ENCODE measurements at places on chromosomes 7 and 10.

- H3K4me3 ChIP-seq: no peak overlapping the region
- H3K36me3 ChIP-seq: no peaks in the 10 kb centered on the region
- no peaks in the 10 kb centered on the region for H3K4me1 ChIP-seq
- no peaks in the 10 kb centered on the region for H3K27me3 ChIP-seq
- DNase-seq: no peak
- H3K27ac ChIP-seq: no peak overlapping the region
These were observed 4.9 kb downstream of the COL17A1 start for GRCh38 chr10:104080762-104081161.

DNA sequence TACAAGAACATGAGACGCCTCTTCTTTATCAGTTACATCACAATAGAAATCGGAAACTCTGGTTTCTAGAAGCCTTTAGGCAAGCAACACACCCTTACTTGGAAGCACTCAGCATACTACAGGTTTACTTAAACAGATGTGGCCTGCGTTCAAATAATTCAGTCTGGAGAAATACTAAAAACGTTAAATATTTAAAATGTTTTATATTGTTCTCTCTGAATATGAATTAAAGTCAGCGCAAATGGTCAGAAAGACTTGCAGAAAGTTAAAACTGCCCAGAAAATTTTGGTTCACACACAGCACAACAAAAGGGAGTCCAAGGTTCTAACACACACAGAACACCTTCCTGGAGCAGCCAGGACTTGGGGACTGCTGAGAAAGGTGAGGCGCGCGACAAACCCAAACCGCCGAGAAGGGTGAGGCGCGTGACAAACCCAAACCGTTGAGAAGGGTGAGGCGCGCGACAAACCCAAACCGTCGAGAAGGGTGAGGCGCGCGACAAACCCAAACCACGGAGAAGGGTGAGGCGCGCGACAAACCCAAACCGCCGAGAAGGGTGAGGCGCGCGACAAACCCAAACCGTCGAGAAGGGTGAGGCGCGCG lies 25.8 kb downstream of the ESYT2 start:
- H3K27ac ChIP-seq: no peak overlapping the region
- H3K4me3 ChIP-seq: no peak overlapping the region
- H3K27me3 ChIP-seq: no peaks in the 10 kb centered on the region
- peaks cover 31% of the 10 kb centered on the region for H3K36me3 ChIP-seq
- H3K4me1 ChIP-seq: no peaks in the 10 kb centered on the region

DNA sequence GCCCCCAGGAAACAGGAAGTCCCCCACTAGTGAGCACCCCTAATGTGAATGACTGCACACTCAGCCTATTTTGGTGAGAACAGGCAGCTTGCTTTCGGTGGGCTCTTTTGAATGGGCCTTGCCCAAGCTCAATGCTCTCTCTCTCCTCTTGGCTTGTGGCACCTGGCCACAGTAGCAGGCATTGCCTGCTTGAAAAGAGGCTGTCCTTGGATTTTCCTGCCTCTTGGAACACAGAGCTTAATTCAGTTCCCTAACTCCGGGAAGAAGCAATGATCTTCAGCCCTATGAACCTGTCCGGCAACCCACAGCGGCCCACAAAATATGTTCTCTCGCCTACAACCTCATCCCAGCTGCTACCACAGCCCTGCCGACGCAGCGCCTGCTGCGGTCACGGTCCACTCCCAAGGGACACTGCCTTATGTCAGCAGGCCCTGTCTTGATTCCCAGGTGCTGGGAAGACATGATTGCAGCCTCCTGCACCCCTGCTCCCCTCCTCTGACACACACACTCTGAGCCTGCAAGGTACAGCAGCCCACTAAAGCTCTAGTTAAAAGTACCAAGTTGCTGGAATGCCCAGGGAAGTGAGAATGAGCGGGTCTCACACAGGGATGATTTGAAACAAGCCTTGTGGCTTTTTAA lies 715.5 kb upstream of the GALNT17 start:
- H3K27me3 ChIP-seq: no peaks in the 10 kb centered on the region
- no peak for DNase-seq
- H3K4me1 ChIP-seq: peaks cover 15% of the 10 kb centered on the region
- H3K4me3 ChIP-seq: no peak overlapping the region
- peak overlapping the region; percentile 47 for H3K27ac ChIP-seq

DNA sequence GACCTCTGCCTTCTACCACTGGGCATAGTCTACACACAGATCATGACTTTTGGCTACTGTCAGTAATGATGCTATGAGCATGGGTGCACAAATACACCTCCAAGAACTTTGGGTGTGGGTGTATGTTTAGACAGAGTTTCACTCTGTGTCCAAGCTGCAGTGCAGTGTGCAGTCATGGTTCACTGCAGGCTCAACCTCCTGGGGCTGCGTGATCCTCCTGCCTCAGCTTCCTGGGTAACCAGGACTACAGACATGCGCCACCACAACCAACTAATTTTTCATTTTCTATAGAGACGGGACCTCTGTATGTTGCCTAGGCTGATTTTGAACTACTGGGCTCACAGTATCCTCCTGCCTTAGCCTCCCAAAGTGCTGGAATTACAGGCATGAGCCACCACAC lies 194.4 kb downstream of the NSUN6 start:
- H3K4me1 ChIP-seq: no peaks in the 10 kb centered on the region
- no peaks in the 10 kb centered on the region for H3K27me3 ChIP-seq
- H3K27ac ChIP-seq: no peak overlapping the region
- no peaks in the 10 kb centered on the region for H3K36me3 ChIP-seq
- no peak for DNase-seq

DNA sequence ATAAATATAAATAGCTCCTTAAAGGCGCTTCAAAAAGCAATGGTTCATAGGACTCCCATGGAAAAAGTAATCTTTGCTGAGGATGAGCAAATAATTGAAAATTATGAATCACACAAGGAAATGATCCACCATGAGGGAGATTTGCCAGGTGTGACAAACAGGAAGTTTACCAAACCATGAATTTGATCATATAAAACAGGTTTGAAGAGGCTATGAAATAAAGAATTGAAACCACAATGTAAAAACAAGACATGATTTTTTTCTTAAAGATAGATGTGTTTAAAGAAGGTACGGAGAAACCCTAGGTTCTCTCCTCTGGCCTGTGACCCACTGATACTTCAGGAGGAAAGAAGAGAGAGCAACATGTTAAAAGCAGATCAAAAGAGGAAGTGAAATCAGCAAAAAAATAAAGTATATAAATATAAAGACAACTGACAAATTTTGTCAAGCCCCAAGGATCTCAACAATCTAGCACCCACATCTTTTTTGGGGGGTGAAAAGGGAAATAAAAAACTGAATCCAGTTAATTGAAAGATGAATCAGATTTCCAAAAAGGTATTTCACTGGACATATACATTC lies 111.3 kb upstream of the ASAH2 start:
- H3K4me1 ChIP-seq: no peaks in the 10 kb centered on the region
- H3K27ac ChIP-seq: no peak overlapping the region
- no peaks in the 10 kb centered on the region for H3K27me3 ChIP-seq
- no peak overlapping the region for H3K4me3 ChIP-seq

DNA sequence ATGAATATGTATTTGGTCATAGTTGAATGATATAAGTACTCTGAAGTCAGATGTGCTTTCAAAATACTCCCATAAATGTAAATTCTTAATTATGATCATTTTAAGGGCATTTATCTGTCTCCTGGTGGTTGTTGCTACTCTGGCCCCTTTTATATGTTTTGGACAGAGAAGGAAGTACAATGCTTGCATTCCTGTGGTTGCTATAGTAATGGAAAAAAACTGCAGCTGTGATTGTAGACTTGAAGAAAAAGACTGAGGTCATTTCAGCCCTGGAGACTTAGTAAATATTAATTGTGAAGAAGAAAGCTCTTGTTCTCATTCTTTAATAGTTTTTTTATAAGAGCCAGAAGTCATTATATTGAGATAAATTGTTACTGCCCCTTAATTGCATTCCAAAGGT lies 70.2 kb upstream of the FERD3L start:
- no peaks in the 10 kb centered on the region for H3K27me3 ChIP-seq
- no peak overlapping the region for H3K27ac ChIP-seq
- no peaks in the 10 kb centered on the region for H3K36me3 ChIP-seq
- no peak for DNase-seq
- H3K4me3 ChIP-seq: no peak overlapping the region

DNA sequence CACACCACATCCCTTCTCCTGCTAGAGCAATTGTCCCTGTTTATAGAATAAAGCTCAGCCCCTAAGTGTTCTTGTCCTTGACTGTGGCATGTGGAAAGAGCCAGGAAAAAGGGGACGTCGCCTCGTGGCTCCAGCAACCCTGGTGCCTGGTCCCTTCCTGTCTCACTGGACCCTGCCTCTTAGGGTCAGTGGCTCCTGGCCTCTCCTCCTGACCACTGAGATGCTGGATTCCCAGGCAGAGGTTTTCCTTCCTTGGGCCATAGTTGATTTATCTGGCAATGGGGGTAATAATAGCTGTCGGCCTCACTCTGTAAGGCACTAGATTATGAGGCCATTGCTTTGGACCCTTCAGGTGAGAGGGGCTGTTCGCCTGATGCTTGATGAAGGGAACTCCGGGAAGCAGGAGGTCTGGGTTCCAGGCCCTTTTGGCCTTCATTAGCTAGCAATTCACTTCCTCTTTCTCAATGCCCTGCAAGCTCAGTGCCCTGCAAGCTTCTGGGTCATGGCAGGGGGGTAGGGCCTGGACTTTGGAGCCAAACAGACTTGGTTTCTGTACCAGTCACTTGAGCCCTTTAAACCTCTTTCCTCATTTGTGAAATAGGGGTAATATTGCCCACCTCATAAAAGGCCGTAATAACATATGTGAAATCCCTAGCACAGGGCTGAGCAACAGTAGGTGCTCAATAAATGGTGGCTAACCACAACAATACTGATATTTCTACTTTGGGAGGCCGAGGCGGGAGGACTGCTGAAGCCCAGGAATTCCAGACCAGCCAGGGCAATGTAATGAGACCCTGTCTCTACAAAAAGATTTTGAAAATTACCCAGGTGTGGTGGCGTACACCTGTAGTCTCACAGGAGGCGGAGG lies 1.1 kb downstream of the ASL start:
- H3K4me3 ChIP-seq: peak overlapping the region; percentile 47
- H3K36me3 ChIP-seq: no peaks in the 10 kb centered on the region
- H3K27me3 ChIP-seq: no peaks in the 10 kb centered on the region
- DNase-seq: no peak
- peaks cover 13% of the 10 kb centered on the region for H3K4me1 ChIP-seq

DNA sequence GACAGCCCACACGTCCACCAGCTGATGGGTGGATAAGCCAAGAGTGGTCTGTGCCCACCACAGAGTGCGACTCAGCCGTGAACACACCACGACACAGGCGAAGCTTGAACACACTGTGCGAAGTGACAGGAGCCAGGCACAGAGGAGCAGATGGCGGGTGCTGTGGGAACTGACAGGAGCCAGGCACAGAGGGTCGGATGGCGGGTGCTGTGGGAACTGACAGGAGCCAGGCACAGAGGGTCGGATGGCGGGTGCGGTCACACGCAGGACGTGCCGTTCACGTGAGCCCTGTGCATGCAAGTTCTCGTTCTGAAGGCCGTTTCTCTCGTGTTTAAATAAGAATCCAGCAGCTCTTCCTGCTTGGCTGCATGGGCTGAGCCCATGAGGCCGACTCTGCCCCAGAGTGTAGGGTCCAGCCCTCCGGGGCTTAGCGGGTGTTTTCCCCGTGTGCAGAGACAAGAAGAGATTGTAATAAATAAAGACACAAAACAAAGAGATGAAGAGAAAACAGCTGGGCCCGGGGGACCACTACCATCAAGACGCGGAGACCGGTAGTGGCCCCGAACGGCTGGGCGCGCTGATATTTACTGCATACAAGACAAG lies 5.9 kb upstream of the ADAP1 start:
- peaks cover 23% of the 10 kb centered on the region for H3K4me1 ChIP-seq
- H3K27me3 ChIP-seq: peaks cover 58% of the 10 kb centered on the region
- no peak for DNase-seq
- H3K27ac ChIP-seq: no peak overlapping the region
- no peaks in the 10 kb centered on the region for H3K36me3 ChIP-seq

GRCh38 chr10:42952349-42952748 lies 124.5 kb upstream of the RET start:
- H3K27ac ChIP-seq: no peak overlapping the region
- no peak overlapping the region for H3K4me3 ChIP-seq
- peaks cover 31% of the 10 kb centered on the region for H3K27me3 ChIP-seq
- H3K36me3 ChIP-seq: no peaks in the 10 kb centered on the region
- DNase-seq: no peak
- H3K4me1 ChIP-seq: no peaks in the 10 kb centered on the region

GRCh38 chr7:104922182-104923009 lies 91.6 kb upstream of the KMT2E start:
- peaks cover 3% of the 10 kb centered on the region for H3K4me1 ChIP-seq
- H3K36me3 ChIP-seq: no peaks in the 10 kb centered on the region
- no peaks in the 10 kb centered on the region for H3K27me3 ChIP-seq
- no peak overlapping the region for H3K4me3 ChIP-seq
- DNase-seq: no peak

DNA sequence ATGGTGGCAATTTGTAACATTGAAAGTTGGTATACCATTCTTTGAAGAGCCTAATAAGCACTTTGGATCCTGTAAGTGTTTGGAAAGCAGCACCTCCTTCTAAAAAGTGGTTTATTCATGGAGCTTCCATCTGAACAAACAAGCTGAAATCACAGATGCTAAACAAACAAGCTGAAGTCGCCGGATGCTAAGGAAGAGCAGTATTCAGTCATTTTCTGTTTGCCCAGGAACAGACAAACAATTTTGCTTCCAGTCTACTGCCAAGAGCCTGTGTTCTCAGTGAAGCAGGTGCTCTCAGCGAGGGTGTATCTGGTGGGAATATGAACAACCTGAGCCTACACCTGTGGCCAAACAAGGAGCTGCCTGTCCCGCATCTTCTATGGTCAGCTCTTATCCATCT lies 6.3 kb downstream of the COL28A1 start:
- H3K4me1 ChIP-seq: no peaks in the 10 kb centered on the region
- no peak for DNase-seq
- no peaks in the 10 kb centered on the region for H3K27me3 ChIP-seq
- no peak overlapping the region for H3K4me3 ChIP-seq
- no peak overlapping the region for H3K27ac ChIP-seq

GRCh38 chr7:37987732-37988131 lies 67.3 kb downstream of the EPDR1 start:
- H3K27ac ChIP-seq: no peak overlapping the region
- no peaks in the 10 kb centered on the region for H3K4me1 ChIP-seq
- no peaks in the 10 kb centered on the region for H3K36me3 ChIP-seq
- no peak overlapping the region for H3K4me3 ChIP-seq

- no peak overlapping the region for H3K4me3 ChIP-seq
- peaks cover 8% of the 10 kb centered on the region for H3K4me1 ChIP-seq
- no peaks in the 10 kb centered on the region for H3K27me3 ChIP-seq
- no peaks in the 10 kb centered on the region for H3K36me3 ChIP-seq
These were observed 10.1 kb upstream of the UNC5B start for GRCh38 chr10:71202314-71202713.

- H3K4me1 ChIP-seq: no peaks in the 10 kb centered on the region
- H3K36me3 ChIP-seq: peaks cover 32% of the 10 kb centered on the region
- DNase-seq: no peak
These were observed 21.1 kb downstream of the NCAPG2 start for GRCh38 chr7:158683541-158683940.
